Hindlimb muscle (tissue), 1 donor: ENCODE measurements at places on chromosomes 12 and 14. TPM values are rescaled to one million over a fixed set of nuclear protein-coding genes. Genes with fewer than 3 reads are reported as not detected.

ERO1A gene
- polyA plus RNA-seq: 15.6 TPM

STAB2 gene
- polyA plus RNA-seq: 1.5 TPM

- DNase-seq: no peak
Measured at GRCh38 chr12:117596968-117597367, 235.5 kb upstream of the NOS1 start.

DNA sequence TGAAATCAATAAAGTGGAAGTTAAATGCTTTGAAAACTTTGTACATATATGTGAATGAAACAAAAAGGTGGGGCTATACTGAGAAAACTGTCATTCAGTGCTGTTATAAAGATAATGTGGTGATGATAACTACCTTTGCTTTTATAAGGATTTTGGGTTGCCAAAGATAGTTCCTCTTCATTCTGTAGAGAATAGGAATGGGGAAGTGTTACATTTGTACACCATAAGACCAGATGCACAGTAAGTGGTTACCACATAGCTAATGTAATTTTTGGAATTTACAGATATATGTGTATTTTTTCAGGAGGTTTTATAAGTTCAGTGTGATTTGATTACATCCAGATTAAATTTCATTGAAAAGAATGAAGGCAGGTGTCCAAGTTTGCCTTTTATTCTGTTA, 18.1 kb downstream of the RAB21 start:
- no peak for DNase-seq

DNA sequence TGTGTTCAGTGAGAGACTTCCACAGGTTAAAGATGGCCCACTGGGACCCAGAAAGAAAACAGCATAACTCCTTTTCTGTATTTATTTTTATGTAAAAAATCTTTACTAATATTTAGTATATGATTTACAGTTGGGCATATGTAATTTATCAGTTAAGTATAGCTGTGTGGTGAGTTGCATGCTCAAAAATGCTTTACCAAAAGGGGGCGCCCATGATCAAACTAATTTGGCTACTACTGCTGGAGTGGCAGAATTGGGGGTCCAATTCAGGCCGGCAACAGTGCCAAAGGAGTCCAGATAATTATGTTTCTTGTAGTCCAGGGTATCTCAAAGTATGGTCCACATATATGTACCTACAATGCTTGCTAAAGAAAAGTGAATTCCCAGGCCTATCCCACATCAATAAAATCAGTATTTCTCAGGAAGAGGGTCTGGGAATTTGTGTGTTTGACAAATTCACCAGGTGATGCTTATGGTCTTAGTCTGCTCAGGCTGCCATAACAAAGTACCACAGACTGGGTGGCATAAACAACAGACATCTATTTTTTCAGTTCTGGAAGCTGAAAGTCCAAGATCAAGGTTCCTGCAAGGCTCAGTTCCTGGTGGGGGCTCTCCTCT, 152.0 kb downstream of the KTN1 start:
- DNase-seq: no peak

FAM186B gene
- 2.7 TPM for polyA plus RNA-seq

GRCh38 chr14:36683083-36683724, 21.5 kb downstream of the PAX9 start:
- no peak for DNase-seq

DNA sequence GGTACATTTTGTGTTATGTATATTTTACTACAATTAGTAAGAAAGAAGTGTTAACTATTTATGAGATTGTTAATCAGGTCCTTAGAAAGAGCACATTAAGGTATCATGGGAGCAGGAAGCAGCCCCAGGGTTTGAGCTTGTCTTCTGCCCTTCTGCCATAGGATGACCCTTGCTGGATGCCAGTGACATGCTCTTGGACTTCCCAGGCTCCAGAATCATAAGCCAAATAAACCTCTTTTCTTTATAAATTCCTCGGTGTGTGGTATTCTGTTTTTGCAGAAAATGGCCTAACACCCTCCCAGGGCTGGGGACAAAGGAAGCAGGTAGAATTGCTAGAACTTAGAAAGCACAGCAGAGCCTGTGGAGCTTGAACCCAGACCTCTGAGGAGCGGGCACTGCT, 164.7 kb downstream of the VRK1 start:
- DNase-seq: no peak

NRXN3 gene
- 0.40 TPM for polyA plus RNA-seq

CYP46A1 gene
- polyA plus RNA-seq: 4.8 TPM

DNA sequence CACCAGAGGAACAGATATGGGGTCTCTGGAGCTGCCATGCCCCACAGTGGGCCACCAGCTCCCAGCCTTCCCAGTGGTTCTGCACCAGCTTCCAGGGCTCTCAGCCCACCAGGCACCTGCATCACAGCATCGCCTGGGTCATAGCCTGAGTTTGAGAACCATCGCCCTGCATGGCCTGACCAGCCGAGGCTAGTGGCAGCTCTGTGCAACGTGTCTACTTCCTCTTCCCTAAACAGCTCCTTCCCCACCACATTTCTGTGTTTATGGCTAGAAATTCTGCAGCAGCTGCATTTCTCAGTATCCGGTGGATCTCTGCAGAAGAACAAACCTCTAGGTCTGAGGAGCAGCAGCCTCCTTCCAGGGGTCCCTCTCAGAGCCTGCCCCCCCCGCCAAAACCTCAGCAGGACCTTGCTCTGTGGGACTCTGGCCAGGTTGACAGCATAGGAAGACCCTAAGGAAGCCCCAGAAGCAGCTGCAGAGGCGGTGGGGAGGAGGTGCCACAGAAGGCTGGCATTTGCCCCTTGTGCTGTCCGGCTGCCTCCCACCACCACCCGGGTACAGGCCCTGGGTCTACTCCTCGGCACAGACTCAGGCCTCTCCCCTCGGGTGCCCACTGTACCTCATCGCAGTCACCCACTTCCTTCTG, 47.7 kb downstream of the PSMA6 start:
- no peak for DNase-seq

- no peak for DNase-seq
Measured at GRCh38 chr12:71431991-71432390, 7.6 kb upstream of the LGR5 start.

SLC7A8 gene
- polyA plus RNA-seq: 5.6 TPM

DNAAF2 gene
- 7.7 TPM for polyA plus RNA-seq

MMP17 gene
- polyA plus RNA-seq: 6.5 TPM

GRCh38 chr12:56104815-56105608, 653 bp downstream of the PA2G4 start:
- DNase-seq: no peak

DNA sequence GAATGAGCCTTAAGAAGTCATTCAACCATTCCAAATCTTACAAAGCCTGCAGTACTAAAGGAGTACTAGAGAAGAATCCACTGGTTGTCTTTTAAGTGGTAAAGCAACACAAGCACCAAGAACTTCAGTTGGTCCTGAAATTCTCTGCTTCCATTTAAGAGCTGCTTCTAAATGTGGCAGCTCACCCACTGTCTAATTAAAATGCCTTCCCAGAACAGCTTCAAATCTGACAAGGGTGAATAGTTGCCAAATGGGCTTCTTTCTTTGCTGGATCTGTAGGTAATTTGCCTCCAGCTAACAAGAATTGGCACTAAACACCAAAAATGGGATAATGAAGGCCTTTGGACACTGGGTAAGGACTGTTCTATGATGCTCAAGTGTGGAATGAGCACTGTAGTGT, 72.2 kb upstream of the NAP1L1 start:
- DNase-seq: no peak

GRCh38 chr12:81022531-81022930, 55.3 kb upstream of the ACSS3 start:
- no peak for DNase-seq

GRCh38 chr14:103085106-103086091, 1.4 kb downstream of the LBHD2 start:
- no peak for DNase-seq

DNA sequence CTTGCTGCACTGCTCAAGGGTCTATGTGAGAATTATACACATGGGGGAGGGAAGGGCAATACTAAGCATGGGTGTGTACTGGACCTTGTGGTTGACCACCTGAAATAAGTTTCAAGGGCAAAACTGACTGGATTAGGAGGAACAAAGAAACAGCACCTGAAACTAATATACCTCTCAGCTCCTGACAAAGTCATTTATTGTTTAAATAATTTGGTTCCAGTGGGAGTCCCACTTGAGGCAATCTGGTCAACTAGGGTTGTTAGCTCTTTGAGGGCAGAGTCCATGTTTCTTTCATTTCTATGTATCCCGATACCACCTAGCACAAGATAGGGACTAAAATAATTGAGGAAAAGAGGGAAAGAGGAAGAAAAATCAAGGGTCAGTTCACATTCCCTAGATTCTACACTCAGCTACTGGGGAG, 45.5 kb downstream of the STXBP6 start:
- DNase-seq: no peak

LYZ gene
- polyA plus RNA-seq: 23.4 TPM

ASB2 gene
- polyA plus RNA-seq: 31.7 TPM

PPP1R1A gene
- polyA plus RNA-seq: 70.6 TPM

- no peak for DNase-seq
Measured at GRCh38 chr12:25106818-25107217, 88.1 kb downstream of the DNAI7 start.

GRCh38 chr12:133058203-133059113, 21.1 kb downstream of the ZNF84 start:
- no peak for DNase-seq

DNA sequence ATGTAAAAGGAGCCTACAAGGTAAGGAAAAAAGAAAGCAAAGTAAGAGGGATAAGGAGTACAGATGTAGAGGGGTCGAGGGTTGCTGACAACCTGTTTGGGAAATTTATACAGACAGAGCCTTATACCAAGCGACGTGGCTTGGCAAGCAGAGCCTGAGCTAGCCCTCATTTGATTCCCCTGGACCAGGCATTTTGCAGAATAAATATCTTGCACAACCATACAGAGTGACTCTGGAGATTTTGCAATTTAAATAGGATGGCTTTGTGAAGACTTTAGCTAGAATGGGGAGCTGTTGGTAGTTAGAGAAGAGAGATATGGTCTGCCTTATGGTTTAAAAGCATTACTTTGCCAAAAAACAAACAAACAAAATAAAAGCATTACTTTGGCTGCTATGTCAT, 11.1 kb upstream of the ANO6 start:
- DNase-seq: no peak

DNA sequence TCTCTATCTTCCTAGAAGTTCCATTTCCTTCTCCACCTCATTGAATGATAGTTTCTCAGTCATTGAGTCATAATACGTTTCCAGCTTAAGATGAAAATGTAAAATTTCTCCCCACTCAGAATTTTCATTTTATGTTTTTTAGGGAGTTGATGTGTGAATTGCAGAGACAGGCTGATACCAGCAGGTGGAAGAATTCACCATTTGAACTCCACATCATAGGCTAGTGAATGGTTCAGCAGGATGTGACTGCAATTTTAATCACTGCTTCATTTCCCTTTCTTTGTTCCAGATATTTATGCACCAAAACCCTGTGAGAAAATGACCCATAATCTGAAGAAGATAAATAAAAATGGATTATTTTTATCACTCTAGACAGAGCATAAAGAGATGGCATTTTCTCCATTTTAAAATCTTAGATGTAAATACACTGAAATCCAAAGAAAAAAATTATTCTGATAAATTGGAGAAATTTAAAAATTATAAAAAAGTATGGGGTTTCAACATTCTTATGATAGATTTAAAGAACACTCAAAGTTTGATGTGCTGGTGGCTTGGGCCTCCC, 10.6 kb upstream of the PYGL start:
- DNase-seq: no peak

CPNE6 gene
- polyA plus RNA-seq: not detected

MAGOHB gene
- 16.5 TPM for polyA plus RNA-seq

DNA sequence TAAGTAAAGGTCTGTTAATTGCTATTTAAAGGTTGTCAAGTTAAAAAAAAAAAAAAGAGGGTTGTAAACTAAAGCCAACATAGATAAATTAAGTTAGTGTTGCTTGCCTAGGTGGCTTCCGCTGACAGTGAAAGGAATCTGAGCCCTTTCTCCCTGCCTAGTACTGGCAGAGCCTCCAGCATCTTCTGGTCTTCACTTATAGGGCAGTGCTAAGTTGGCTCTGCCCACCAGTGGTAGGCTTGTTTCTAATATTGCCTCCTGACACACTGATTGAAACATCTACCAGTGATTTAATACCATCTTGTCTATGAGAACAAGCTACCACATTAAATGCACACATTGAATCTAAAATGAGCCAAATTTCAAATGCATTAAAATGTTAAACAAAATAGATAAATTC, 39.7 kb downstream of the PLEKHA5 start:
- no peak for DNase-seq

PLA2G1B gene
- not detected for polyA plus RNA-seq

DNA sequence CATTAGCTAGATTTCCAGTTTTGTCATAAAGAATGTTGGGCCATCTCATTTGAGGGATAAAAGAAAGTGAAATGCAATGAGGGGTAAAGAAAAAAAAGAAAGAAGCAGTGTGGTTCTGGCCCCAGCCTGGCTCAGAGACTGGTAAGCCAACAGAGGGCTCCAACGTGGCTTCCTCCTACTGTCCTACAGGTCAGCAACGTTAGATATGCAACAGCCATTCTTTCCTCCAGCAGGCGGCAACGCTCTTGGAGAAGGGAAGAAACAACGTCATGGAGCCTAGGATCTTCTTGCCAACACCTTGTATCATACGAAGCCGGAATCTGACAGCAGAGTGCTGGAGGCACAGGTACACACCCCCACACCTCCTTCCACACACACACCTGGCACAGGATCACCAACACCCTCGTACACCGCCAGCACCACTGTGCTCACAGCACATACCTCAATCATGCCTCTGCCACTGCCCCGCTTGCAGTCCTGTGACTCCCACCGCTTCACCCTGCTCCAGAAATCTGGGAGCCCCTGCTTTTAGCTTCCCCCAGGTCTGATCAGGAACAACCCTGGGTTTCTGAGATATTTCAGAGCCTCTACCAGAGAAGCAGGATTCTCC, 102.8 kb downstream of the RPAP3 start:
- no peak for DNase-seq

TPH2 gene
- not detected for polyA plus RNA-seq

DNA sequence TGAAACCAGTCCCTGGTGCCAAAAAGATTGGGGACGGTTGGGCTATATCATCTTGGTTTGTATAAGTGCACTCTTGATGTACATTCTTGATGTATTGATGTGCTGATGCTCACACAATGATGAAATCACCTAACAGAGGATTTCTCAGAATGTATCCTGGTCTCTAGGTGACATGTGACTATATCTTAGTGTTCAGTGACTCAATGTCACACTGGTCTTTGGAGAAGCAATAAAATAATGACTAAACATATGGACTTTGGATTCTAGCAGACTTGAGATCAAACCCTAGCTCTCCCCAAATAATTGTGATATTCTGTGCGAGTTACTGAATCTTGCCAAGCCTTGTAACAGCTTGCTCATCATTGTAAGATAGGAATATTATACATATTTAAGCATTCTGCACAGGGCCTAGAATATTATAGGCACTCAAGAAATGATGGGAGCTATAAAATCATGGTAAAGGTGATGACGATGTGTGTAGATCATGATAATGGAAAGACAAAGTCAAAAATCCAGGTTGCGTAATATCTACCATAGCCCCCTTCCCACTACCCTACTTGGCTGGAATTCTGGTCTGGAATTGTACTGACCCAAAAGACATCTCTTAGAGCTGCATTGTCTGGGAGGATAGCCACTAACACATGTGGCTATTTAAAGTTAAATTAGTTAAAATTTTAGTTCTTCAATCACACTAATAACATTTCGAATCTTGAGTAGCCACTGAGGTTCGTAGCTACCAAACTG, 117.6 kb upstream of the PWP1 start:
- no peak for DNase-seq
